ENCODE measurements at places on chromosomes 16 and 17.

DNA sequence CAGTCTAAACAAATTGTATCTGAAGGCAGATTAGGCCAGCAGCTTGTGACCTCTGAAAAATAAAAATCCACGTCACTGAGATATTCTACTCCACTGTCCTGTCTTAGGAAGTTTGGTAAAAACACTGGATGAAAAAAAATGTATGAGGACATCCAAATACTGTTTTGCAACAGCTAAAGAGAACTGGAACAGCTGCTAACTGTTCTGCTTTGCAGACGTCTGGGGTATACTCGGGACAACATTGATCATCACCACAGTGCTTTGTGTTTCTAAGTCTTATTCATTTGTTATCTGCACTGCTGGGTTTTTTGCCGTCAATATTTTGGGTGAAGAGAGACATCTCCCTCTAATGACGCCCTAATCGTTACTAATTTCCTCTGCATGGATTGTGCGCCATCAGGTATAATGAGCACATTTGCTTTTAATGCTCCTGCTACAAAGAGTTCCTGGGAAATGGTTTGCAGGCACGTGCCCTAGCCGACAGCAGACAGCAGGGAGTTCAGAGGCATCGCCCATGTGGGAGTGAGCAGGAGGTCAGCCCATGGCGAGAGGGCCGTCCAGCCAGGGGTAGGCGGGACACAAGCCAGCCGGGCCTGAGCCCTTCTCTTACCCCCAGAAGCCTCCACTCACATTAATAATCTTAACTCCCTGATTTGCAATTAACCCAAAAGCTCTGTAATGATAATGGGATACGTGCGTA lies 87.0 kb downstream of the CBLN1 start:
- no peak for DNase-seq

GRCh38 chr17:46071796-46072195 lies 72.7 kb downstream of the STH start:
- DNase-seq: no peak

DNA sequence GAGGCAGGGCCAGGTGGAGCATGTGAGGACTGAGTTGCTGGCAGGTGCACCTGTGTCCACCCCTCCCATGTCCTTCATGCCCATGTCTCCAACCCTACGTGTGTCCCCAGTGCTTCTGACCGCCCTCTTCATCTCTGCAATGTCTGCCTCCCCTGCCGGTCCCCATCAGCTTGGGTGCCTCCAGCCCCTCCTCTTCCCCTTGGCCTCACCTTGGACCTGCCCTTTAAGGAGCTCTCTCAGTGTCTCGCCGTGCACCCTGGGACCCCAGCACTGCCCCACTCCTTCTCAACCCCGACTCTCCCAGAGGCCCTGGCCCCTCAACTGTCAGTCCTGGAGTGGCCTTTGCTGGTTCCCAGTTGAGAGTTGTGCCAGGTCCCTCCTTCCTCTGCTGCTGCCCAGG lies 15.0 kb downstream of the RIPOR1 start:
- no peak for DNase-seq

GRCh38 chr17:76095943-76096342 lies 7.6 kb downstream of the EXOC7 start:
- DNase-seq: no peak

GRCh38 chr16:13153696-13154095 lies 252.3 kb downstream of the SHISA9 start:
- no peak for DNase-seq

GRCh38 chr16:27242868-27243590 lies 25.5 kb downstream of the NSMCE1 start:
- no peak for DNase-seq

- no peak for DNase-seq
These were observed 5.9 kb downstream of the RSAD1 start for GRCh38 chr17:50484386-50485155.

DNA sequence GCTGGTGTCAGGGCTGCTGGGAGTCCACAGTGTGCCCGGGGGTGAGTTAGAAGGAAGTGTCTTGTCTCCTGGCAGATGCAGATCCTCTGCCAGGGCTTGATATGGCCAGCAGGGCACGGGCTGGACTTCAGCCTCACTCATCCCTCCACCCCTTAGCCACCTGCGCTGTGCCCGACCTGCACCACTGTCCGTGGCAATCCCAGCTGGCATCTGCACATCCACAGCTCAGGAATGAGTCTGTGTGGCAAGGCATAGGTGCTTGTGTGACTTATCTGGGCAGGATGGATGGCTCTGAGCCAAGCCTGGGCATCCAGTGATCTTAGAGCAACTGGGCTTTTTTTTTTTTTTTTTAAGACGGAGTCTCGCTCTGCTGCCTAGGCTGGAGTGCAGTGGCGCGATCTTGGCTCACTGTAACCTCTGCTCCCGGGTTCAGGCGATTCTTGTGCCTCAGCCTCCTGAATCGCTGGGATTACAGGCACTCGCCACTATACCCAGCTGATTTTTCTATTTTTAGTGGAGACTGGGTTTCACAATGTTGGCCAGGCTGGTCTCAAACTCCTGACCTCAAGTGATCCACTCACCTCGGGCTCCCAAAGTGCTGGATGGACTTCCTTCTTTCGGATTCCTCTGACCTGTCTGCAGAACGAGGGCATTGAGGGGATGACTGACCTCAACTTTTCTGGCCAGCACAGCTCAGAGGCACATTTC lies 22.5 kb upstream of the CACNG1 start:
- no peak for DNase-seq

- no peak for DNase-seq
These were observed 20.6 kb downstream of the ZNF423 start for GRCh38 chr16:49835161-49835777.

DNA sequence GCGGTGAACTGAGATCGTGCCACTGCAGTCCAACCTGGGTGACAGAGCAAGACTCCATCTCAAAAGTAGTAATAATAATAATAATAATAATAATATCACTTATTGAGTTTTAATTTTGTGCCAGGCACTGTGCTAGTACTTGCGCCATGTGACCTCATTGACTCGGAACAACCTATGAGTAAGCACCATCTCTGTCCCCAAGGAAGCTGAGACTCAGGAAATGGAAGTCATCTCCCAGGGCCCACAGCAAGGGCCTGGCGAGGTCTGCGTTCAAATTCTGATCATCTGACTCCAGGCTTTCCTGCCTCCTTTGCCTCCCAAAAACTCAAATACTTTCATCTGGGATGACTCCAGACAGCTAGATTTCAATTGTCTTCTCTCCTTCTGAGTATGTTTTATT lies 162.9 kb downstream of the SEC14L1 start:
- no peak for DNase-seq

DNA sequence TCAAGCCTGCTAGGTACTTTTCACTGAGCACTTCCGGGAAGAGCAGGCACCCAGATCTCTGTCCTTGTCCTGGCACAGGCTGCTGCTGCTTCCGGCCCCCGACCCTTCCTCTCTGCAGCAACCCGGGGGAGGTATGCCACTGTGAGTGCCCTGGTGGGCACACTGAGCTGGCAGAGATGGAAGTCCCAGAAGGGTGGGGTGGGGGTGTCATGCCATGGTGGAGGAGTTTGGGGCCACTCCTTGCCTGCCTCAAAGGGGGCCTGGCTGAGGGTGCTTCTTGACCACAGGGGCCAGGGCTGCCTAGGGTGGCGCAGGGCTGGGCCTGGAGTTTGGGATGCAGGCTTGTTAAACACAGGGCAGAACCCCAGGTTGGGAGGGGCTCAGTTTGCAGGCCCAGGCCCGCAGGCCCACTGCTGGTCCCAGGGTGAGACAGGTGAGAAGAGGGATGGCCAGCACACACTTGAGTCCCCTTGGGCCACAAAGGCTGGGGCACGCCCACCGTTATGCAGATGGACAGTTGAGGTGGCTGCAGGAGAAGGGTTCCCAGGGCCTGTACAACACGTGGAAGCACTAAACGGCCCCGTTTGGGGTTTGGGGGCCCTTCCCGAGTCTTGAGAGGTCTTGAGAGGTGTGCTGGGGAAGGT lies 8.7 kb downstream of the TMEM235 start:
- DNase-seq: no peak

DNA sequence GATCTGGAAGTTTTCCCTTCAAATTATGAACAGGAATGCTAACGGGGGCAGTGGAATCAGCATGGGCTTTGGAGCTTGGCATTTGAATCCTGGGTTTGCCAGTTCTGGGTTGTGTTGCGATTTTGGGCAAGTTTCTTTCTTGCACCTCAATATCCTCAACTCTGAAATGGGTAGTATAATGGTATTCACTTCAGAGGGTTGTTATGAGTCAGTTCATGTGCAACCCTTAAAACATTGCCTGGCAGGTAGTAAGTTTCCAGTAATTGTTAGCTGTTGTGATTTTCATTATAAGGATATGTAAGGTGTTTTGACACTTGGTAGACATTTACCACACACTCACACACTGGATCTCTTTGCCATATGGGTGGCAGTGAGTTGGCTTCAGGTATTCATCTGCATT lies 33.4 kb downstream of the SNX29 start:
- no peak for DNase-seq

- DNase-seq: no peak
These were observed 101.3 kb upstream of the CHMP6 start for GRCh38 chr17:80890196-80890920.

DNA sequence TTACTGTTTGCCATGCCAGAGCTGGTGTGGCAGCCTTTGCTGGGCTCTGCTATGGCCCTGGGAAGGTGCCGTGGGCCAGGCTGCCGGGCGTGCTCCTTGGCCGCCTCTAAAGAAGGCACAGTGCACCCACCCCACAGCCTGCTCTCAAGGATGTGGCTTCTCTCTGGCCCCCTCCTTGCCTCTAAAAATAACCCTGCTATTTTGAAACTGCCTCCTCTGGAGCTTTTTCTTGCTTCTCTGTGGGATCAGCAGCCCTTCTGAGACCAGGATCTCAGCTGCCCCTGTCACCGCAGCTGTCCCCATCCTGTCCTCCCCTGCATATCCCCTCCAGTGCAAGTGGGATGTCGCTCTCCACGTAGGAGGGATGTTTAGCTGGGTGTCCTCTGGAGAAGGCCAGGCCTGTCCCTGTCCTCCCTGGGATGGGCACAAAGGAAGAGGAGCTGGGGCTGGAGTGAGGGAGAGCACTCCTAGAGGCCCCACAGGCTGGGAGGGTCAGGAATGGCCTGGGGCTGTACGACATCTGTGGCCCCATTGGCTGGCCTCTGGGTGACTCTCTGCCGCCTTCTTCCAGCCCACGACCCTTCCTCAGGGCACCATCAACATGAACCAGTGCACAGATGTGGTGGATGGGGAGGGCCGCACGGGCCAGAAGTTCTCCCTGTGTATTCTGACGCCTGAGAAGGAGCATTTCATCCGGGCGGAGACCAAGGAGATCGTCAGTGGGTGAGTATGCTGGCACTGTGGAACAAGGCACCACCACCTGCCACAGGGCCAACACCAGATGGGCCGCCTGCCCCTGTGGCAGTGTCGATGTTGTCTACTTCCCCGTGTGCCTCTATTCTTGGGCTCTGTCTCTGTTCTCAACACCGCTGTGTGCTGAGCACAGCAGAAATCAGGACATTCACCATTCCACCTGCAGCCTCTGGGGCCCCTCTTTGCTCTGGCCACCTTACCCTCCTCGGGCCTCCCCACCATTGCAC lies 79.7 kb downstream of the PLD6 start:
- DNase-seq: no peak

GRCh38 chr16:86347090-86347489 lies 163.2 kb upstream of the FOXF1 start:
- no peak for DNase-seq

All from stimulated activated CD4-positive, alpha-beta T cell treated with anti-CD3 and anti-CD28 coated beads, Interleukin-1b, Interleukin-23, amount 100 ng/mL, for 1 hour (primary cell).